ENCODE measurements at places on chromosomes 13 and 19. TPM values are rescaled to one million over a fixed set of nuclear protein-coding genes. Genes with fewer than 3 reads are reported as not detected.

- no peak for DNase-seq
These were observed 7.5 kb upstream of the ADAMTS10 start for GRCh38 chr19:8617984-8618383.

GRCh38 chr13:87403748-87404432, 267.3 kb upstream of the SLITRK5 start:
- no peak for DNase-seq

GRCh38 chr13:95643571-95643935, 953 bp downstream of the DZIP1 start:
- DNase-seq = no peak

DNA sequence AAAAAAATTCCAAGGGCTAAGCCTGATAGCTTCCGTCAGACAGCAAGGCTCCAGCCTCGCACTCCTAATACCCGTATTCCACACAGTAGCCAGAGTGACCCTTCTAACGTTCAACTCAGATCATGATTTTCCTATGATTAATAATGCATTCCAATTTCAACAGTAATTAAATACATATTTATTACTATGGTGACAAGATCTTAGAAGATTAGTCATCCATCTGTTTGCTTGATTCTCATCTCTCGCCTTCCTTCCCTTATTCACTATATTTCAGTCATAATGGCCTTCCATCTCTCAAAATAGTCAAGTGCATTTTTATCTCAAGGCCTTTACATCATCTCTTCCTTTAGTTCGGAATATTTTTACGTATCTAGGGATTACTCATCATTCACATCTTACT, 621.2 kb upstream of the SPRY2 start:
- peak; percentile 63 for DNase-seq

GRCh38 chr13:108779308-108779707, 149.9 kb downstream of the MYO16 start:
- DNase-seq = no peak

- peak; percentile 13 for DNase-seq
These were observed 415.8 kb upstream of the KLF12 start for GRCh38 chr13:74550039-74550438.

DNA sequence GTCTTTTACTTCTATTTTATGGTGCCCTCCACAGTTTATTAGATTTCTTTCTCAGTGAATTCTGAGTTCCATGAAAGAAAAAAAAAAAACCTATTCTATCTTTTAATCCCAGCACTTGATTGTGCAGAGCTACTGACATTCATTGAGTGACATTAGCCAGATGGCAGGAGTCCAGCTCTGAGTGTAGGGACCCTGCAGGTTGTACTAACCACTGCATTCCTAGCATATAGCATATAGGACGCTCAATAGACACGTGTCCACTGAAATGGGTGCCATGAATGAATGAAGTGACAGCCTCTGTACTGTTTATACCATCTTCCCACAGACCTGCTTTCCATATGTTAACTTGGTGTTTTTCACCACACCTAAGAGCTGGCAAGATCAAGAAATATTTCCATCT, 206.3 kb downstream of the RAP2A start:
- no peak for DNase-seq

GRCh38 chr19:53109527-53109926, 6.3 kb upstream of the ZNF160 start:
- no peak for DNase-seq

DNA sequence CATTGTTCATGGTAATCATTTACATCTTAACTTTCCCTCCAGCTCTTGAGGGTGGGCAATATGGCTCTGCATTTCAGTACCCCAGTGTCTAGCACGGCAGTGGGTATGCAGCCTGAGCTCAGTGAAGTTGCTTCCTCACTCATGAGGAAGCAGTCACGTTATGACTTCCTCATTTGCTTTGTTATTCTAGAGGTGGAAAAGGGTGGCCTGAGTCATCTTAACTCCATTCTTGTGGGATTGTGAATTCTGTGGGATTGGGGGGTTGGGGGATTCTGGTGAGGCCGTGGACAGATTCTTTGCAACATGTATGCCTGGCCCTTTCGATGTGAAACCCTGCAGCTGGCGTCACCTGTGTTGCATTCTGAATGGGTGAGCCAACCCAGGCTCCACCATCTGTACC, 406.7 kb upstream of the ZNF507 start:
- no peak for DNase-seq

DNA sequence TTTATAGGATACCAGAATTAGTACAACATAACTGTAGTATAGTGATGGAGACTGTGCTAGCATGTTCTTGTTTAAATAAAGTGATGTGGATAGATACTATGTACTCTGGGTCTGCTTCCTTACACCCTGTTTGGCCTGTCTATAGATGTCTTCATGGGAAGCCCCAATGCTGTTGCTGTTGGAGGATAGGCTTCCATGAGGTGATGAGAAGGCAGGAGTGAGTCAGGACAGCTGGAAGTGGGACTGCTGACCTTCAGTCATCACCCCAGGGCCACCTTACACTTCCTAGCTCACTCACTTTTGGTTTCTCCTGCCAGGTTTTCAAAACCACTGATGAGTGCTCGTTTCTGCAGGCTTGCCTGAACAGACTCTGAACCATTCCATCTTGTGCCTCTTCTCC, 4.2 kb downstream of the KCTD4 start:
- DNase-seq = peak; percentile 94

GRCh38 chr13:109422161-109422560, 364.2 kb downstream of the IRS2 start:
- no peak for DNase-seq

DNA sequence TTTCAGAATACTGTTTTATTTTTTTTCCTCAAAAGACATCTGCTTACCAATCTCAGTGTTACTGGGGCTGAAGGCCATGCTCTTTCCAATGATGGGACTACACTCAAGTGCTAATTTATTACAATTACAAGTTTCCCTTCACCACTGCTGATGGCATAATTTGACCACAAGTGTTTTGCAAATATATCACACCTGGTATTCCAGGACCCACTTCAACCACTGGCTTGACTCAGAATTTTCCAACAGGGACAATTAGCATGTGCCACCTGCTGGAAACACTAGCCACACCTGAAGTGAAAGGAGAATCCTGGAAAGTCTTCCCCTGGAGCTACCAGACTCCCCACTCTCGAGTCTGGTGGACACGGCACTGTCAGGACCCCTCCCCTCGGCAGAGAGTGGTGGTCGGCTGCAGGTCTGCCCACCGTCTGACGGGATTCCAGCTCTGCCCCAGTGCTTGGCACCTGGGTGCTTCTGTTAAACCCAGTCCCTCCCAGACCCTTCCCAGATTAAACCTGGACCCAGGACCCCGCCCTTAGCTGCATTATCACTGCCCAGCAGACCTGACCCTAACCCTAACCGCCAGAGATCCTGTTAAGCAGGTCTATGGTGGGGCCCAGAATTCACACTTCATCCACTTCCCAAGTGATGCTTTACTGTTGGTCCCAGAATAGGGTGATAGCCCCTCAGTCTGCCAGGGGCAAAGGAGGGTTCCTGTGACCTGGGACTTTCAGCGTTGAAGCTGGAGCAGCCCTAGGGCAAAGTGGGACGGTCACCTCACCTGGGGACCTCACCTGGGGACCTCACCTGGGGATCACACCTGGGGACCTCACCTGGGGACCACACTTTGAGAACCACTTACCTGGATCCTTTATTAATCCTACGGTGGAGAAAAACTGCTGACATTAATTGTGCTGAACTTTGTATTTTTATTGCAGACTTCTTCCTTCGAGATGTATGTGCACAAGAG, 17.6 kb upstream of the RASA3 start:
- DNase-seq = no peak

DNA sequence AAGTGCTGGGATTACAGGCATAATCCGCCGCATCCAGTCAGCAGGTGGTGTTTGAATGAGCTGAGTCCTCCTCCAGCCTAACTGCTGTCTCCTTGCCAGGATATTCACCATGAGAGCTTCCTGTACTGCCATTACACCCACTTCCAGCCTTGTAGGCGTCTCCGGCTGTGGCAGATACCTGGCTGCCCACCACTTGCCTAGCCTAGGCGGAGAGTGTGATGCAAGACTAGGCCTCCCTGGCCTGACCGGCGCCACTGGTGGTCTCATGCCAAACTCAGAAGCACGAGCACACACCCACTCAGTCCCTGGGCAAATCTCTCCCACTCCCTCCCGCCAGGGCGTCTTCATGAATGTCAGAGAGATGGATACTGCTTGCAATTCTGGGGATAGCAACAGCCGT, 16.6 kb downstream of the IL12RB1 start:
- DNase-seq = no peak

GRCh38 chr19:37933937-37934358, 26.9 kb downstream of the SIPA1L3 start:
- DNase-seq = peak; percentile 76

GRCh38 chr19:54199401-54199800, 1.3 kb upstream of the RPS9 start:
- DNase-seq = no peak

GRCh38 chr19:35404879-35405622, 34.2 kb downstream of the GPR42 start:
- DNase-seq = peak; percentile 94

- DNase-seq = no peak
These were observed 49.3 kb downstream of the CPAMD8 start for GRCh38 chr19:16977306-16977705.

GRCh38 chr13:72599178-72599743, 128.2 kb downstream of the MZT1 start:
- no peak for DNase-seq

DNA sequence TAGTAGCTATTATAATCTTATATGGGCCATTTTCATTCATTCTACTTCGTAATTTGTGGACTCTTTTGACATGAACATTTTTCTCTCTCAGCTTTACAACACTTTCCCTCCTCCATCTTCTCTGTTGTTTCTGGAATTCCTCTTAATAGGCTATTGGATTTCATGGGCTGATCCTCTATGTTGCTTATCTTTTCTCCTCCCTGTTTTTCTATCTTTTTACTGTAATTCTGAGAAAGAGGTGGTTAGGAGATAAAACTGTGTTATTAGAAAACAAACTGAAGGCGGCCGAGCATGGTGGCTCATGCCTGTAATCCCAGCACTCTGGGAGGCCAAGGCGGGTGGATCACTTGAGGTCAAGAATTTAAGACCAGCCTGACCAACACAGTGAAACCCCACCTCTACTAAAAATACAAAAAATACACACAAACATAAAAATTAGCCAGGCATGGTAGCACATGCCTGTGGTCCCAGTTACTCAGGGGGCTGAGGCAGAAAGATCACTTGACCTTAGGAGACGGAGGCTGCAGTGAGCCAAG, 188.1 kb downstream of the UGGT2 start:
- DNase-seq = no peak

GRCh38 chr19:51473009-51473707, 5.2 kb upstream of the CEACAM18 start:
- peak; percentile 42 for DNase-seq

- no peak for DNase-seq
These were observed 6.5 kb upstream of the ZNF444 start for GRCh38 chr19:56134654-56134921.

TEX26 gene
- not detected for total RNA-seq

SKA3 gene
- total RNA-seq = 1.8 TPM

C19orf73 gene
- 1.9 TPM for total RNA-seq

LGALS14 gene
- total RNA-seq = not detected

TMEM255B gene
- total RNA-seq = 1.0 TPM

ZFP36 gene
- 3.4 TPM for total RNA-seq

DENND1C gene
- under 0.01 TPM for total RNA-seq

TEX30 gene
- total RNA-seq = 16.1 TPM

PNMA8B gene
- total RNA-seq = under 0.01 TPM

ZNF835 gene
- under 0.01 TPM for total RNA-seq

PSG7 gene
- not detected for total RNA-seq

C19orf38 gene
- 0.38 TPM for total RNA-seq

RASGRP4 gene
- total RNA-seq = not detected

RFPL4AL1 gene
- not detected for total RNA-seq

LAIR2 gene
- not detected for total RNA-seq

TTC9B gene
- total RNA-seq = not detected

CDX2 gene
- total RNA-seq = not detected

CEACAM3 gene
- total RNA-seq = 0.26 TPM

CGB5 gene
- 0.26 TPM for total RNA-seq

C19orf85 gene
- total RNA-seq = not detected

Data from bronchial epithelial cell (primary cell).